ENCODE measurements at places on chromosomes 1 and 21. TPM values are rescaled to one million over a fixed set of nuclear protein-coding genes. Genes with fewer than 3 reads are reported as not detected.
A peak's percentile ranks its signal among the peaks of the same experiment; 100 is the strongest.

The HP1BP3 gene
- total RNA-seq, result 393 TPM

- no peak for DNase-seq
Measured at GRCh38 chr1:198278943-198279342, 122.1 kb downstream of the NEK7 start.

- DNase-seq, result peak; percentile 52
Measured at GRCh38 chr21:28522014-28522799, 470.5 kb downstream of the LTN1 start.

DNA sequence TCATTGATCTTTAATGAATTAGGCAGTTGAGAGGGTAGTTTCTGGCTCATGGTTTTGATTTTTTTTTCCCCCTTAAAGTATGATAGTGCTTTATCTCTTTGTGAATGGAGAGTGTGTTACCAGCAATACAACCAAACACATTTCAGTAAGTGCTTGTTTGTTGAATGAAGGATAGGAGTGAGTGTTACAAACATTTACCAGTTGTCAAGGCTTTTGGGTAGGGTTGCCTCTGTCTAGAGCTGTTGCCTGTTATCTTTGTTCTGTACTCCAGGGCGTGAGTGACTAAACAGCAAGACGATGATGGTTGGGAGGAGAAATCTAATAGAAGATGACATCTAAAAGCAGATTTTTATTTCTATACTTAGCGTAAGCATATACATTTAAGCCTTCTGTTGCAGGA lies 21.5 kb downstream of the MAP3K7CL start:
- peak; percentile 50 for DNase-seq

- DNase-seq, result peak; percentile 84
Measured at GRCh38 chr1:30197639-30198450, 525.5 kb downstream of the MATN1 start.

- DNase-seq, result peak; percentile 51
Measured at GRCh38 chr1:220882061-220882891, 3.0 kb downstream of the HLX start.

DNA sequence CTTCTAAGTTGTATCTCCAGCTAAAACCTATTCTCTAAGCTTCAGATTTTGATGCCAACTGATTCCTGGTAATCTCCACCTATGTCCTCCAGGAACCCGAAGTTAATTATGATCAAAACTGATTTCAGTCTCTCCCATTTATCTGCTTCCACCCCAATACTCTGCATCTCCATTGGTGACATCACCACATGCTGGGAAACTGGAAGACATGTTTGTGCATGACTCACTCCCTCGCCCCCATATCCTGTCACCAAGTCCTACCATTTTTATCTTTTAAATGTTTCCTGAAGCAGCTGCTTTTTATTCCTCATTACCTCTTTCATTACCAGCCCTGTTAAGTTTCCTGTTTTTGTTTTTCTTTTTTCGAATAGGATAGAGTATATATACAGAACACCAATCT lies 228.5 kb downstream of the LRRC40 start:
- DNase-seq, result no peak

DNA sequence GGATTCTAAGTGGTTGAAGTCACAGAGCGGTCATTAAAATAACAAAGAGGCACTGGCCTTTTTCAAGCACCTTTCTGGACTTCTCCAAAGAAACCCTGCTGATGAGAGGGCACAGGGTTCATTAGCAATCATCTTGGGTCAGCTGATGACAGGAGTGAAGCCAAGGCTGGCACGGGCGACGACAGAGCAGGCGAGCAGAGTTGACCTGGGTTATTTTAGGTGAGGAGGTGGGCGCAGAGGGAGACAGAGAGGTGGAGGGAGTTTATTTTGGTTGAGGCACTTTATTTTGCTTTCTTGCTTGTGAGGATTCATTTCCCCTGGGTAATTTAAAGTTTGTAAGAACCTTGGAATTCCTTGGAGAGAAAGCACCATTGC lies 57.9 kb downstream of the OLIG1 start:
- no peak for DNase-seq

Measured in umbilical cord (tissue), 2 donors.